ENCODE measurements at places on chromosomes 12 and 14. TPM values are rescaled to one million over a fixed set of nuclear protein-coding genes. Genes with fewer than 3 reads are reported as not detected.

The P2RX7 gene
- 1.5 TPM for polyA plus RNA-seq

The PSEN1 gene
- polyA plus RNA-seq = 50.1 TPM

The GUCY2C gene
- 0.64 TPM for polyA plus RNA-seq

The FGF6 gene
- polyA plus RNA-seq = not detected

The RFX4 gene
- not detected for polyA plus RNA-seq

The CCDC196 gene
- not detected for polyA plus RNA-seq

The RNU4-1 gene
- polyA plus RNA-seq = 1.8 TPM

GRCh38 chr12:571795-572531 is 91.3 kb downstream of the NINJ2 start:
- DNase-seq = no peak

GRCh38 chr14:64625386-64626232 is 75.8 kb downstream of the PPP1R36 start:
- no peak for DNase-seq

DNA sequence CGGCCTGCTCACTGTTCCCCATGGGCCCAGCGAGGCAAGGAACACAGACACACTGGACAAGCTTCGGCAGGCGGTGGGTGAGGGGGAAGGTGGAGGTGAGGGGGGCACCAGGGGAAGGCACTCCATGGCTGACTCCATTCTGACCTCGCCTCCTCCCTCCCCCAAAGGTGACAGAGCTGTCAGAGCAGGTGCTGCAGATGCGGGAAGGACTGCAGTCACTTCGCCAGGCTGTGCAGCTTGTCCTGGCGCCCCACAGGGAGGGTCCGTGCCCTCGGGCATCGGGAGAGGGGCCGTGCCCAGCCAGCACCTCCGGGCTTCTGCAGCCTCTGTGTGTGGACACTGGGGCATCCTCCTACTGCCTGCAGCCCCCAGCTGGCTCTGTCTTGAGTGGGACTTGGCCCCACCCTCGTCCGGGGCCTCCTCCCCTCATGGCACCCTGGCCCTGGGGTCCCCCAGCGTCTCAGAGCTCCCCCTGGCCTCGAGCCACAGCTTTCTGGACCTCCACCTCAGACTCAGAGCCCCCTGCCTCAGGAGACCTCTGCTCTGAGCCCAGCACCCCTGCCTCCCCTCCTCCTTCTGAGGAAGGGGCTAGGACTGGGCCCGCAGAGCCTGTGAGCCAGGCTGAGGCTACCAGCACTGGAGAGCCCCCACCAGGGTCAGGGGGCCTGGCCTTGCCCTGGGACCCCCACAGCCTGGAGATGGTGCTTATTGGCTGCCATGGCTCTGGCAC is 10.6 kb downstream of the MCRS1 start:
- DNase-seq = no peak

GRCh38 chr12:53971686-53972085 is 1.2 kb upstream of the HOXC11 start:
- DNase-seq = no peak

DNA sequence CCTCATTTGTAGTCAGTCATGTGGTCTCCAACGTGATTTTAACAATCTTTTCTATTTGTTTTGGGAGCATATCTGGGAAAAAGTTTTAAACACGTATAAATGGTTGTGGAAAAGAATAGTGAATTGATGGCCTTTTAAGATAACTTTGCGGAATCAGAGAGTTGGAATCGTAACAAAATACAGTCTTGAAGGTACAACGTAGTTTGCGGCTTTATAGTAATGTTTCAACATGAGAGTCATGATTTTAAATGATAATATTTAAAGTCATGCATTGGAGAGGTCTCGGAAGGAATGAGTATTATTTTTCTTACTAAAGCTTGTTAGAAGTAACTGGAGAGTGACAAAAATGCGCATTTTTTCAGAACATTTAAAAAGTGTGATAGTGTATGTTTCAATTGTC is 1.6 kb downstream of the AEBP2 start:
- no peak for DNase-seq

- DNase-seq = no peak
Observed at GRCh38 chr12:45296046-45296586, 80.2 kb downstream of the ANO6 start.

DNA sequence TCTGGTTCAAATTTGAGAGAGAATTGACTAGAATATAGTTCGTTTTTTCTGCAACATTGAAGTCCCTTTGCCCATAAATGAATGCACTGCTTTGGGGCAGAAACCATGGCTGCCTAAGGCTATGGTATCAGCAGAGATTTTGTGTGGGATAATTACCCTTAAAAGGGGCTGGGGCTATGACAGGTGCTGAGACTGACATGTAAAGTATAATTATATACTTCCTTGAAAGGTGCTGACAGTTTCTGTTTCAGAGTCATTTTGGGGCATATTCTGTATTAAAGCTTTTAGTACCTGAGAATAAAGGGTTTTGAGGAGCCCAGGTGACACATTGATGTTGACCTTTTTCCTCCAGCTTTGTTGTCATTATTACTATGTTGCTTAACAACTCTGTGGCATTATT is 150.3 kb upstream of the PTPRQ start:
- no peak for DNase-seq

GRCh38 chr12:52255926-52256583 is 18.4 kb upstream of the KRT86 start:
- DNase-seq = no peak

DNA sequence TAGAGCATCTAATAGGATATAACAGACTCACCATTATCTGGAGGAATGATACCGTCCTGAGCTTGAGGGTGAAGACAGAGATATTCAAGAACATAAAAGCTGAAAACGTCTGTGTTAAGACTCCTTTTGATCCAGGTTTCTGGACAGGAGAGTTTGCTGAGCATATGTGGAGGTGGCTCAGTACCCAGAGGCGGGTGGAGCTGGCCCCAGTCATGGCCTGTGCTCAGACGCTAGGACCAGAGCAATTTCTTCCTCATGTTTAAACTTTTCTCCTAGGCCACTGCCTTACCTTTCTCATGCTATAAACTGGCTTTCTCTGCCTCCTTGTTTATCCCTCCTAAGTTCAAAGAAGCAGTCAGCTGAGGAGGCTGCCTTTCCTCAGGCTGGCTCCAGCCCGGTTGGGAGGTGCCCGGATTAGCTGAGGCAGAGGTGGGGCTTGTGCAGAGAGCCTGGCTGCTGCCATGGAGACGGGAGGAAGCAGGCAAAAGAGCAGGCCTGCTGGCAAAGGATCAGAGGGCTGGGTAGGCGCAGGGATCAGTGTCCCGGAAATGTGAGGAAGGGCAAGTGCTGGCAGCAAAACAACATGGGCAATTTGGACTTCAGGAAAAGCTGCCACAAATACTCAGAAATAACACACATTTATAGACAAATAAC is 13.7 kb downstream of the COA8 start:
- DNase-seq = peak; percentile 91
